ENCODE measurements at places on chromosomes 3 and 15.

DNA sequence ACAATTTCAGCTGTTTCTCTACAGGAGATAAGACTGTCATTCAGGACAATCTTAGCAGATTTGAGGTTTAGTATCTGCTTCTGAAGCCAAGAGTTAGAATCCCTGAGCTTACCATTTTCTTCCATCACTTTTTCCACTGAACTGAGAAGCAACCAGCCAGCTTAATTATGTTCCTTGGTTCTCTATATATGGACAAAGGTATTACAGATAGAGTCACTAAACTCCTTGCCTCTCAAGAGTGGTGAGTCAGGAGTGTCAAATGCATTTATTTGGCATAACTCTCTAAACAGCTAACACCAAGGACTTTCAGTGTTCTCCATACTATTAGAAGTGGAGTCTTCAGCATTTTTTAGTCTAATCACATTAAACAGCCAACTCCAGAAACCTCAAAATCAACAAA, 239.3 kb downstream of the ALCAM start:
- no peak for DNase-seq

DNA sequence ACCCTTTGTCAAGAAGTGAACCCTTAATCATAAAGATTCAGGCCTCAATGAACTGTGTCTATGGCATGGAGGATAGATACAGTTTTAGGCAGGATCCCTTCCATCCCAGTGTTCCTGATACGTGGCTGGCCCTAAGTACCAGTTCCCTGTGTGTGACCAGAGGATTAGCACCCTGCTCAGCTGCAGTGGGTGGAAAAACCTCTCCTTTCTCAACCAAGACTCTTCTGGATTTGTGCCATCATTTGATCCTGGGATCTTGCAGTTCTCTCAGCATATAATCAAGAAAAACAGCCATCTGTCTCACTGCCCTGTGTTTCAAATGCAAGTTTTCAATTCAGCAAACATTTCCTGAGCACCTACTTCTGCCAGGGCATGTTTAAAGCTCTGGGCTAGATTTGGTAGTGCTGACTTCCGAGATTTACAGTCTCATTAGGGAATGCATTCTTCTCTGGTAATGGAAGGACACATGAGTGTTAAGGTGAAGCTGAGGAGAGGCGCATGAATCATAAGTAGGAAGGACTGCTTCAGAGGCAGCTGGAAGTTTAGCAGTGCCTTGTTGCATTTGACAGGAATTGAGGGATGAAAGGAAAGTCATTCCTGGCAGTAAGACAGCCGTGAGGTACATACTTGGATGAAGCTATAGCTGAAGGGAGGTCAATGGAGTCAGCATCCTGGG, 388.3 kb downstream of the MFSD1 start:
- no peak for DNase-seq

DNA sequence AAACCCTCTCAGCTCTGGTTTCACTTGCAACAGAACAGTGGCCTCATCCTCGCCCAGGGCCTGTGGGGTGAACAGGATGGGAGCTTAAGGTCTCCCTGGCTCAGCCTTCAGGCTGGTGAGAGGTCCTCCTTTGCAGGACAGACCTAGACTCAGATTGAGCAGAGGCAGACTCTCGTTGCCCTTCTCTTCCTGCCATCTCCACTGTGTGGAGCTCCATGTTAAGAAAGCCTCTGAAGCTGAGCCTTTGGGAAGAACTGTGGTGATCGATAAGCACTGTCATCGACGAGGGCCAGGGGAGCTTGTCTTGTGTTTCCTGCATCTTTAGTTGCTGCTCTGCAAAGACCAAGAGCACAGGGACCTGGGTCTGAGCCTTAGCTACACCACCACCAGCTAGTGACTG, 37.8 kb upstream of the GRIP2 start:
- DNase-seq, result no peak

DNA sequence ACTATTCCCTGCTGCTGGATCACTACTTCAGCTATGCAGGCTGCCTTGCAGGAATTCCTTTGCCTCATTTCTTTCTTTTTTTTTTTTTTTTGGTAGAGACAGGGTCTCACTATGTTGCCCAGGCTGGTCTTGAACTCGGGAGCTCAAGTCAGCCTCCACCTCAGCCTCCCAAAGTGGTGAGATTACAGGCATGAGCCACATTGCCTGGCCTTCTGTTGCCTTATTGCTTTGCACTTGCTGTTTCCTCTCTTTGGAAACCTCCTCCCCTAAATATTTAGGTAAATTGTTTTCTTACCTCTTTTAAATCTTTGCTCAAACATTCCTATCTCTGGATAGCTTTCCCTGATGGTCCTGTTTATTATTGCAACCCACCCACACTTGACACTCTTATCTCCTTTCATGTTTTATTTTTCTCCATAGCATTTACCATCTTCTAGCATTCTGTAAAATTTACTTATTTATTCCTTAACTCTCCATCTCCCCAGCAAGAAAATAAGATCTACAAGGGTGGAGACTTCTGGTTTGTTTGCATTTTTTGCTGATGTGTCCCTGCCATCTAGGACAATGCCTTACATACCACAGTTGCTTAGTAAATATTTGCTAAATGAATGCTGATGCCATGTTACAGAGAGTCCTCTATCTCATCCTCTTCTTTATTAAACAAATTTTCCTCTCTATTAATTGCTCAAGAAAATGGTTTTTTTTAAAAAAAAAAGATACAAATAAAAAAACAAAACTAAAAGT, 134.8 kb downstream of the P2RY1 start:
- DNase-seq, result no peak

DNA sequence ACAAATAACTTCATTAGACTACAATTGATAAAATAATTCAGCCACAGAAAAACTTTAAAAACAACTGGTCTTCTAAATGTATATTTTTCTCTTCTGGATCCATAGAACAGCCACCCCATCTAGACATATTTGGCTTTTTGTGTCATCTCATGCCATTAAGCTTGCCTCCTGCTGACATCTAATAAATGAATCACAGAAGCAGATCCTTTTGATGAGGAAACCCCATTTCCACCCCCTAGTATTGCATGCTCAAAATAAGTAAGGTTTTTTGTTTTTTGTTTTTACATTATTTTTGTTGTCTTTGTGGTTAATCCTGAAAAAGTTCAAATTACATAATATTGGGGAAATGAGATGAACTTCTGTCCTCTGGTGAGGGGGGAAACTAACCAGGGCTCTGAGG, 94.8 kb downstream of the DUT start:
- DNase-seq, result no peak

GRCh38 chr3:72974956-72975355, 21.7 kb upstream of the PPP4R2 start:
- DNase-seq, result no peak

DNA sequence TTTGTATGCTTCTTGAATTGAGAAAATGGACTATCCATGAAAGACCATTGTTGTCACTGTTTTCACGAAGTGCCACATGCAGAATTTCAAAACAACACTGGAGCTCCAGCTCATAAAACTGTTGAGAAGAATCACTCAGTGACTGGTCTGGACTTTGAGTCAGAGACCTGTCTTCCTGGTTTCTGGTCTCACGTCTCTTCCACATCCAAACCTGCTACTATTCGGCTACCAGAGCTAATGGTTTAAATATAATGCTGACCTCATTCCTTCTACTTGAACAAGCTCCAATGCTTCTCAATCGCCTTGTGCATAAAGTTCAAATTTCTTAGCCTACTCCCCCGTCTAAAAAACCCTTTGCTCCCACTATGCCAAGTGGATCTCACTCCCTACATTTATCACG, 227.9 kb upstream of the NR2F2 start:
- DNase-seq, result no peak

- no peak for DNase-seq
Measured at GRCh38 chr3:52443791-52444687, 864 bp downstream of the SEMA3G start.

- DNase-seq, result no peak
Measured at GRCh38 chr15:49908933-49909295, 210.1 kb downstream of the ATP8B4 start.

GRCh38 chr15:53511175-53511574, 248.3 kb downstream of the WDR72 start:
- DNase-seq, result no peak

GRCh38 chr3:14484741-14485140, 55.4 kb downstream of the GRIP2 start:
- DNase-seq, result no peak

DNA sequence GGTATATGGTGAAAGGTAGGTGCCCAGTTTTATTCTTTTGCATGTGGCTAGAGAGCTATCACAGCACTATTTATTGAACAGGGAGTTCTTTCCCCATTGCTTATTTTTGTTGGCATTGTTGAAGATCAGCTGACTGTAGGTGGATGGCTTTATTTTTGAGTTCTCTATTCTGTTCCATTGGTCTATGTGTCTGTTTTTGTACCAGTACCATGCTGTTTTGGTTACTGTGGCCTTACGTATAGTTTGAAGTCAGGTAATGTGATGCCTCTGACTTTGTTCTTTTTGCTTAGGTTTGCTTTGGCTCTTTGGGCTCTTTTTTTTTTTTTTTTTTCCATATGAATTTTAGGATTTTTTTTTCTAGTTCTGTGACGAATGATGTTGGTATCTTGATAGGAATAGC, 139.2 kb upstream of the CTNNB1 start:
- DNase-seq, result no peak

DNA sequence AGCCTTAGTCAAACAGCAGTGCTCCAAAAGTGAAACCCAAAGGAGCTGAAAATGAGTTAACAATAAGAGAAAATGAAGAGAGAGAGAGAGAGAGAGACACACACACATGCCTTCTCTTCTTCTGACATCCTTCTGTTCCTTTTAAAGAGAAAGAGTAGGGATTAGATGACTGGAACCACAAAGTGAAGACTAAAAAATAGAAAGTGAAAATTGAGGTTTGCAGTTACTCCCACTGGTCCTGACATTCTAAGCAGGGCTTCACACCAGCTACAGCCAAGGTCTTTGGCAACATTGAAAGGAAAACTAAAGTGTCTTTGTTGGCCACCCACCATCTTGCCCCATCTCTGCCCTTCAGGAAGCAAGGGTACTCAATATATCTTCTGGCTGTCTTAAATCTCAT, 59.2 kb downstream of the USP50 start:
- no peak for DNase-seq

DNA sequence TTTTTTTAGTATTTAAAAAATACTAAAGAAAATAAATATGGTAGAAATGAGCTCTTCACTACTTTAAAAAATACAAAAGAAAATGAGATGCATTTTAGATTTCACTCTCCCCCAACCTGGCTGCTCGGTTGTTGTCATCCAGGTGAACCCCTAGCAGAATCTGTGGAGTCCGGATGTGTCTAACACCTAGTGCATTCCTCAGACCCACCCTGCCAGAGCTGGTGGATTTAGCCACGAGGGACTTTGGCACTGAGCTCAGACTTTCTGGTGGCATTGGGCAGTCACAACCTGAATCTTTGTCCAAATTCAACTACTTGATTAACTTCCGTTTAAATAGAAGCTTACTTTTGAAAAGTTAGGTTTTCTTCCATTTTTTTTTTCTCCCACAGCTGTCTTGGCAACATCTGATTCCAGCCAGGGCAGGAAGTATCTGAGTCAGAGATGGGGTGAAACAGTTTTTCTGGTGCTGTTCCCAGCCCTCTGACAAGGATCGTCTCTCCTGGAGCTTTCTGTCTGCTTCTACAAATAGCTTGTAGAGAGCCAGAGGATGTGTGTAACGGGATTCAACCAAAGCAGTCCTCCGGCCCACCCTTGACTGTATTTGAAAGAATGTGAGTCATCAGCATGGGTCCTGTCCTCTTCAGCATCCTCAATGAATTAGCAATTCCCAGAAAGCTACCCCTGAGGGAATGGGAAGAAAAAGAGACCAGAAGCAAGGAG, 301.8 kb upstream of the MCTP2 start:
- no peak for DNase-seq

DNA sequence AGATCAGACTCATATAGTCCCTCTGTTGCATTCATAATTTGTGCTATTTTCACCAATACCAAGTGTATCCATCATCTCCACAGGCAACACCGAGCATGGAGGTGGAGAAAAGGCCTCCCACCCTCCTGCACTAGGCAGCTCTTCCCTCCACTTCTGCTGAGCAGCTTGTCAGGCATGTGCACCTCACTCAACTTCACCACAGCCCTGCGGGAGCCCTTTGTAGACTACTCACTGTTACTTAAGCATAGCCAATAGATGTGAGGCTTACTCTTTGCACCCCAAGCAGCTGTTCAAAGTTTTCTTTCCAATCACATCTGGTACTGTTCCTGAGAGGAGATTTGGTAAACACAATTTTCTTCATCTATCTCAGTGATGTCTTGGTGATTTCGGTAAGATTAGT, 16.9 kb upstream of the GUCA1C start:
- no peak for DNase-seq

- no peak for DNase-seq
Measured at GRCh38 chr3:30437171-30437601, 169.2 kb upstream of the TGFBR2 start.

DNA sequence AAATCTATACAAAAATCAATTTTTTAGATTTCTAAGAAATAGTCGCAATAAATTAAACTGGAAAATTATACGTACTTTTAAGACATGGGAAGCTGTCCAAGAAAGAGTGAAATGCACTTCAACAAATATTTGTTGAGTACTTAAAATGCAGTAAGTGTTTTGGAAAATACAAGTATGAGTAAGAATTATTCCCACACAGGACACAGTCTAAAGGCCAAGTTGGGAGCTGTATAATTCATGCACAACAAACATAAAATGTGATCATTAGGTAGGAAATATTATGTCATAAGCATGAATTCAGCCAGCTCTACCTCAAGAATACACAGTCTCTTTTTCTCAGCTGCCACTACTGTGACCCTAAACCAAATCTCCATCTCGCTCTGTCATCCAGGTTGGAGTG, 267.6 kb downstream of the CNTN3 start:
- DNase-seq, result no peak

- peak; percentile 31 for DNase-seq
Measured at GRCh38 chr3:179666436-179667035, 13.7 kb downstream of the USP13 start.

DNA sequence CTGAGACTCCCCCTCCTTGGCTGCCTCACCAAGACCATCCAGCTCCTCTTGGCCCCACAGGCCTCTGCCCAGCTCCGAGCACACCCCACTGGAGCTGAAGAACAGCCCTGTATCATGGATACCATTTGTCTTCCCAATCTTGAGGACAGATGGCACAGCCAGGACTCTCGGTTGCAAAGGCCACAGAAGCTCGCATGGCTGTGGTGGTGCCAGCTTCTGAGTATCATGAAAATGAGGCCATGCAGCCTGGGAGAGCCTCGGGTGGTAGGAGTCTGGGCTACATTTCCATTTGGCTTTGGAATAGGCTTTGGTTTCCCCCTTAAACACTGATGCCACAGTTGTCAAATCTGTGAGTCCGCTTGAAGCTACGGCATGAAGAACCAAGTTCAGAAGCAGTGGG, 106.6 kb downstream of the SEMA5B start:
- DNase-seq, result no peak
